ENCODE measurements at places on chromosomes 12 and 14.

DNA sequence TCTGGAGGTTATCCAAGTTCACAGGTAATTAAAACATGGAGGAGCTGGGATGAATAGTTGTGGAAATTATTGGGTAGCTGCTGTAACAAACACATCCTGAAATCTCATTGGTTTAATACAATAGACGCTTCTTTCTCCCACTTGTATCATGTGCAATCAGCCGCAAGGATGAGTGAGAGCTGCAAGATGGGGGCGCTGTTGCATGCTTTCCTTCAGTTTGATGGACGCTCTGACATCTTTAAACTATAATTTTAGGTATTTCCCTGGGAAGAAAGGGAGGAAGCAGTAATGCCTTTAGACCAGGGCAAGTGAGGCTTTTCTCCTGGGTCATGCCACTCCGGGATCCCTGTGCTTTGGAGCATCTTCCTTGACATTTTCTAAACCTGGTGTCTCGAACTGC is 178.7 kb downstream of the PAWR start:
- DNase-seq, result no peak

DNA sequence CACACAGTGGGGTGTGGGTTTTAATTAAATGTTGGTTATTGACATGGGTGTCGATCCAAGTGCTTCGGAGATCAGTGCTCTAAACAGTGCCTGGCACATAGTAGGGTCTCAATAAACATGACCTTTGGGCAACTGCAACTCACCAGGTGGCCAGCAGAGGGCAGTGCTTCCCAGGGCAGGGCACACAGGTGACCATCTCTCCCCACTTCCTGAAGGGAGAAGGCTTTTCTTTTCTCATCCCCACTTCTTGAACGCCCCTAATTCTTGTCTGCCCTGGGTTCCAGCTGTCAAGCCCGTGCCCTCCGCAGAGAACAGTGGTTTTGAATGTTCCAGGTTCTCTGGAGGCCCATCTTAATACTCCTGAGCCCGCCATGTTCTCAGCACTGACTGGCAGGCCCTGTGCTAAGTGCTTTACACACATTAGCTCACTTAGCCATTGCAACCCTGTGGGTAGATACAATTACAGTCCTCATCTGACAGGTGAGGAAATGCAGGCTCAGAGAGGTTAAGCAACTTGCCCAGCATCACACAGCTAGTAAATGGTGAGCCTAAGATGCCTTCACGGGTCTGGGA is 16.3 kb downstream of the RAPGEF3 start:
- DNase-seq, result peak; percentile 18

GRCh38 chr12:2332947-2333346 is 280.2 kb downstream of the CACNA1C start:
- DNase-seq, result no peak

DNA sequence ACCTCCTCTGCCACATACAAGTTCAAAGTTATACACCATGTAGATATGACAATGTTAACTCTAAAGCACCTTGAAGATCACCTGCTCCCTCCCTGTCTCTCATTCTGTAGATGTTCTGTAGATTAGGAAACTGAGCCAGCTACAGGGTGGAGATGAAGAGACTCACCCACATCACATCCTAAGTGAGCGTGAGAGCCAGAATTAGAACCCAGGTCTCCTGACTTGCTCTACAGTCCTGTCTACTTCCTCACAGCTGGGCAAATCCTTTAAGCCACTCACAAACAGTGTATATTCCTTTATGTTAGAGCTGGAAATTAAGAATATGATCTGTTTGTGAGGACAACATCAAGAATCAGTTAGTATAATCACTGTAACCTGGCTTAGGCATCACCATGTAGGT is 1.8 kb downstream of the APPL2 start:
- DNase-seq, result no peak

DNA sequence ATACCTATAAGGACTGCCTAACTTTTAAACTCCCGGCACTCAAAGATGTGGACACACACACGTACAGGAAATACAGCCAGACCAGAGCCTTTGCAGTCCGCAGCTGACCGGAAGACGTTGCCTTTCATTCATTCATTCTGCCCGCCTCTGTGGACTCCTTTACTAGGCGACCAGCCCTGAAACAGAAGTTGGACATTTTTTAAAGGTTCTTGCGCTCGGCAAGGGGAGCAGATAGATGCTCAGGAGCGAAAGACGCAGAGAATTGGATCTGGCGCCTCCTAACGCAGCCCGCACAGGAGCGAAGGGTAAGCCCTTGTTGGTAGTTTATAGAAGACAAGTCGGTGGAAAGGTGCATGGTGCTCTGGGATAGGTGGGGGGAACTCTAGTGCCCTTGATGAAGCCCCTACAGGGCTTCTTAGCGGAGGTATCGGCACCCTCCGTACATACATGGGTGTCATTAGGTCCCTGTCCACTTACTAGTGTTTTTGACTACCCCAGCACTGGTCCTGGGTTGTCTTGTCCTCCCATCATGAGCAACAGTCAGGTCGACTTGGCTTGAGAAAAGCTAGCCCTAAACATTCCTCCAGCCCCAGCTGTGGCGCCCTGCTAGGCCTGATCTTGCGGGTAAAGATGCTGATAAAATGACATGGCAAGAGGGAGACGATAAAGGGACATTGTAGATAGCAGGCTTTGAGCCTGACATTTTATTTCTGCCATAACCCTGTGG is at the start of gene KDM2B:
Gene KDM2B, minus strand, starts transcription at position 65 of the 727 bp plus-strand sequence. CDS start 112 bp downstream, outside the sequence.
- no peak for DNase-seq
